ENCODE measurements at places on chromosomes 7 and 10.

DNA sequence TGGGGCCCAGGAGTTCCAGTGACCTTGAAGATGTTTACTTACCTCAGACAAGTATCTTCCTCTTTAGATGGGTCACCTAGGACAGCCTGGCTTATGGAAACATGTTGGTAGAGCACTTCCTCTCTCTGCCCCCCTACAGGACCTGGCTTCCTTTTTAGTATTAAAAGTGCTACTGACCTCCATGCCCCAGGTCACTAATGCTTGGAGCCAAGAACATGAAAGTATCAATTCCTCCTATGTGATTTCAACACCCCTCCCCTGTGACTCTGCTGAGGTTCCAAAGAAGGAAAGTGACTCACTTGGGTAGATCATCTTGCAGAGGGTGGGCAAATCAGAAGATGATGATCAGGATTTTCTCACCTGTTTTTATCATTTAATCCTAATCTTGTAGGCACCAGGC, 125.3 kb upstream of the CCDC6 start:
- no peak for DNase-seq

DNA sequence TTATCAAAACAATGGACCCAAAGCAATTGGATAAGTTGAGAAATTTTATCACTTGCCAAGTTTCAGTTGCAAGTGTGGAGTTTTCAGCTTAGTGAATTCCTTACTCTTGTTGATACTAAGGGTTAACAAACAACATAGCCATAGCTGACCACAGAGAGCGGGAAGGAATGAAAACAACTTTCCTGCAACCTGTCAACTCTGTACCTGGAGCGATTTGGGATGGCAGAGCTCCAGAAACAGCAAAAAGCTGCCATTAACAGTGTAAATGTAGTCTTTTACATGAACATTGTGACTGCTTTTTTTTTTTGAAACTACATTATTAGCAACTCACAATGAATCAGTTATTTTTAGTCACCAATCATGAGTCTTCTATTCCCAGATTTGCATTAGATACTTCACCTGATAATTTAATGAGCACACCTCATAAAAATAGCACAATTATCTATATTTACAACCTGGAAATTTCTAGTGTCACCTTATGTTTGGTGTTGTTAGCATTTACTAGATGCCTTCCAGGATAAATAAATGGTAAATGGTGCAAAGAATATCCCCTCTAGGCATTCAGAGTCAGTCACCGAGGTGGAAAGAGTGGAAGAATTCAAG, 47.6 kb upstream of the RAPGEF5 start:
- DNase-seq, result no peak

- no peak for DNase-seq
Measured at GRCh38 chr7:120547605-120548004, 274.6 kb downstream of the KCND2 start.

DNA sequence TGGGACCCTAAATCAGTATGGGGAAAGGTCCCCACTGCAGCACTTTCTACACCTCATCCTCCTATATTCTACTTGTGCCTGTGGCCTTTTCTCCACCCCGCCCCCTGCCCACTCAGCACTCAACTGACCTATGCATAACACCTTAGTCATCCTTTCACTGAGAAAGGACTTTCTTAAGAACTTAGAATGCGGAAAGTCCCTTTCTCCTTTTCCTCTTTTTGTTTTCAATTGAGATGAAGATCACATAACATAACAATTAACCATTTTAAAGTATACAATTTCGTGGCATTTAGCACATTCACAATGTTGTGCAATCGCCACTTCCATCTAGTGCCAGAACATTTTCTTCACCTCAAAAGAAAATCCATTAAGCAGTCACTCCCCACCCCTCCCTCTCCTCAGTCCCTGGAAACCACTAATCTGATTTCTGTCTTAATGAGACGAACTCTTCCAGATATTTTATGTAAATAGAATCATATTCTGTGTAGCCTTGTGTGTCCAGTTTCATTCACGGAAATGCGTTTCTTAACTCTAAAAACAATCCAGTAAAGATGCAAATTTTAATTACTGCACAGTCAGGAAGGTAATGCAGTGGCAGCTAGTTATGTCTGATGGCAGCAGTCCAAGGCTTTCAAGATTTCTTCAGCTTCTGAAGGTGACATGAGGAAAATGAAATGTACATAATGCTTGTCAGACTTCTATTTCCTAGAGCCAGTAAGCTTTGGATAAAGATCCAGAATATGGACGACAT, 41.7 kb downstream of the FAS start:
- no peak for DNase-seq

DNA sequence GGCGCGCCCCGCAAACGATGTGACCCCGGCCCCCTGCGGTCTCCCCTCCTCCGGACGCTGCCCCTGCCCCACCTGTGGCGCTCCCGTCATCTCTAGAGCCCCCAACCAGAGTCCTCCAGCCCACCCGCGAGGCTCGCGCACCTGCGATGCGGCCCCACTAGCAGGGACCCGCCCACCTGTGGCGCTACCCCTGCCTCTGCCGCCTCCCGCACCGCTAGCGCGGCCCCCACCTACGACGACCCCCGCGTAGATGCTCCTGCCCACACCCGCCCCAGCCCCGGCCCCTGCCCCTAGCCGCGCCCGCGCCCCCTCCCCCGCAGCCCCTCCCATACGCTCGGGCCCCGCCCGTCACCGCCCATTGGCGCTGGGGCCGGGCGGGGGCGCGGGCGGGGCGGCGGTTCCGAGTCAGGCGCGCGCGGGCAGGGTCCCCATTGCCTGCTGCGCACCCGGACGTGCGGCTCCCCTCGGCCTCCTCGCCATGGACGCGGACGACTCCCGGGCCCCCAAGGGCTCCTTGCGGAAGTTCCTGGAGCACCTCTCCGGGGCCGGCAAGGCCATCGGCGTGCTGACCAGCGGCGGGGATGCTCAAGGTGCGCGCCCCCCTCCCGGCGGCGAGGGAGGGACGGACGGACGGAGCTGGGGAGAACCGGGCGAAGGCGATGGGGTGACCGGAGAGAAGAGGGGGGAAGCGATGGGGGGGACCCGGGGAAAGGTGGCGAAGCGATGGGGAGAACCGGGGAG, at the start of gene PFKP:
Gene PFKP, plus strand, starts transcription at position 431 of the 741 bp plus-strand sequence. Its CDS starts 48 bp downstream, at position 479.
- no peak for DNase-seq

DNA sequence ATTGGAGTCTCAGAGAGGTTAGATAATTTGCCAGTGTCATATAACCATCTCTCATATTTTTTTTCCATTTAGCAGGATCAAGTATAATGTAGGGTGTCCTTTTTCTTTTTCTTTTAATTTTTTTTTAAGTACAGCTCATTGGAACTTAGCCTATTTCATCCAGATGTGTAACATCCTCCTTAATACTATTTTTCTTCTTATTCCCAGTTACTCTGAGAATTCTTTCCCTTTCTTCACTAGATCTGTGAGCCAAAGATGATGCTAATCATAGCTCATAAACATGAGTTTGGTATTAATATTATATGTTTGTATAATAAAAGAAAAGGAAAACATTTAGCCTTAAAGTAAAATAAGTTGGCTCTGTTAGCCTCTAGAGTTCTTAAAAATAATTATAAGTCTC, 32.8 kb downstream of the PPP1R9A start:
- no peak for DNase-seq

GRCh38 chr10:3655528-3655927, 129.5 kb downstream of the KLF6 start:
- no peak for DNase-seq

DNA sequence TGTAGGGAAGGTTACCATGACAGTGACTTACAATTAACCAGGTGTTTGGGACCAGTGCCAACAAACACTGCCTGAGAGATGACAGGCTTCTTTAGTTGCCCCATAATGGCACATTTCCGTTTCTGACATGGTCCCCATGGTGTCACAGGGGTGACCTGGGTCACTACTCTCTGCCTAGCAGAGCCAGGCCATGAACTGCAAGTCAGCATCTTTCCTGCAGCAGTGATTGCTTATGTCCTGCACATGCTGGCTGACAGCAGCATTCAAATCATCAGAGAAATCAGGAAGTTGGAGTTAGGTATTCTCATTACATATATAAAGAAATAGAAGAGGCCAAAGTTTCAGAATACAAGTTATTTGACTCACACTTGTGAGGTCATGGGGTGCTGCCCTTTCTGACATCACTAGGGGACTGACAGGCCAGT, 47.1 kb upstream of the ZNRF2 start:
- no peak for DNase-seq

DNA sequence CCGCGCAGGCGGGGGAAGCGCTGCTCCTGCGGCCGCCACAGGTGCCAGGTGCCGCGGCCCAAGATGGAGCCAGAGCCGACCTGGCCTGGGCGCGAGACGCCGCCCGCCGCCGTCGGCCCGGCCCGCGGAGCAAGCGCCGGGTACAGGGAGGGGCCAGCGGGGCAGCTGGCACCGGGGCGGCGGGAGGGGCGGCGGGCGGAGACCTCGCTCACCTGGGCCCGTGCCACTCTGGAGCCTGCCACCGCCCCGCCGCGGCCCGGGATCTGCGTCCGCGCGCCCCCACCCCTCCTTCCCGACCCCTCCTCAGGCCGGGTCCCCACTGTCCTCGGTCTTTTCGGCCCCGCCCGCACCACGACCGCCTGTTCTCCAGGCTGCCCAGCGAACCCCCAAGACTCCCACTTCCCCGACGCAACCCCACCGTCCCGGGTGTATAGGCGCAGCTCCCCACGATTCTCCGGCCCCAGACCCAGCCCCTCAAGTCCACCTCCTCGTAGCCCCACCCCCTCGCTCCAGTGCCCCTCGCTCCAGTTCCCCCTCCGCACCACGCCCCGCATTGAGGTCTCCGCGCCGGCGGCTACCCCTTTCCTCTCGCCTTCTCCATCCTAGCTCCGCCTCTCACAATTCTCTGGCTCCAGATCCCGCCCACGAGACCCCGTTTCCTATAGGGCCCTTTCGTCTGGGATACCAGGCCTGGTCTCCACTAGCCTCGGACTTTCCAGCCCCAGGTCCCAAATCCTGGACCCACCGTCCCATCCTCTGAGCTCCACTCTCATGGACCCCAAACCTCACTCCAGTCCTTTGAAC, at the start of gene GPRIN2:
Gene GPRIN2, minus strand, starts transcription at position 144 of the 804 bp plus-strand sequence. CDS start 5,922 bp downstream, outside the sequence.
- DNase-seq, result no peak
